ENCODE measurements at places on chromosomes 1 and 21.

DNA sequence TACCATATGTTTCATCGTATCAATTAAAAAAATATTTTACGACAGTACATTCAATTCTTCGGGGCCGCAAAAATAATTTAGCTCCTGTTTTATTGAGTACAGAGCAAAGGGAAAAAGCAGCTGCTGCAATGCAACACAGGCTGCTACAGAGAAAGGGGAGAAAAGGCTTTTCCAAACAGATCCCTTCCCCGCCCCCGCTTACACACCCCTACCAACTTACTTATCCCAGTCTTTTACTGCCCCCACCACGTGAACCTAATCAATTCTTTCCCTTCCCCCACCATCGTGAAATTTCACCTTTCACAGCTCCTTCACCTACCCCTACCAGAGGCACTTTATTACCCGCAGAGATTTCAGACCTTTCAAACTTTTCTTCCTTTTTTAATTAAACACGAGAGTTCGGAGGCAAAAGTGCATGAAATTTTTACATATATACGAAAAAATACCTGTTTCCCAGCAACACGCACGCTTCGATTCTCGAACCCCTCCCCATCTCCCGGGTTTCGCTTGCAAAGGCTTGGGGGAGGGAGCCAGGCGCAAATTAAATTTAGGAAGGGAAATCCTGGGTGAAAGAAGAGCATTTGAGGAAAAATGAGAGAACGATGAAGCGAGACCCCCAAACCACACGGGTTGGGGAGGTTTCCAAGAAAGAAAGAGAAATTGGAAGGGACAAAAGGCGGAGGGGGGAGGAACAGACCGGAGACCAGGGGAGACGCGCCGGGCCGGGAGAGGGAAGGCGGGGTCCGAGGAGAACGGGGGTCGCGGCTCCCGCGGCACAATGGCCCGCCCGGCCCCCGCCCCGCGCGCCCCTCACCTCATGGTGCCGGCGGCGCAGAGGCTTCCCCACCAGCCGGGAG lies 823 bp downstream of the ENAH start:
- DNase-seq: peak; percentile 20

DNA sequence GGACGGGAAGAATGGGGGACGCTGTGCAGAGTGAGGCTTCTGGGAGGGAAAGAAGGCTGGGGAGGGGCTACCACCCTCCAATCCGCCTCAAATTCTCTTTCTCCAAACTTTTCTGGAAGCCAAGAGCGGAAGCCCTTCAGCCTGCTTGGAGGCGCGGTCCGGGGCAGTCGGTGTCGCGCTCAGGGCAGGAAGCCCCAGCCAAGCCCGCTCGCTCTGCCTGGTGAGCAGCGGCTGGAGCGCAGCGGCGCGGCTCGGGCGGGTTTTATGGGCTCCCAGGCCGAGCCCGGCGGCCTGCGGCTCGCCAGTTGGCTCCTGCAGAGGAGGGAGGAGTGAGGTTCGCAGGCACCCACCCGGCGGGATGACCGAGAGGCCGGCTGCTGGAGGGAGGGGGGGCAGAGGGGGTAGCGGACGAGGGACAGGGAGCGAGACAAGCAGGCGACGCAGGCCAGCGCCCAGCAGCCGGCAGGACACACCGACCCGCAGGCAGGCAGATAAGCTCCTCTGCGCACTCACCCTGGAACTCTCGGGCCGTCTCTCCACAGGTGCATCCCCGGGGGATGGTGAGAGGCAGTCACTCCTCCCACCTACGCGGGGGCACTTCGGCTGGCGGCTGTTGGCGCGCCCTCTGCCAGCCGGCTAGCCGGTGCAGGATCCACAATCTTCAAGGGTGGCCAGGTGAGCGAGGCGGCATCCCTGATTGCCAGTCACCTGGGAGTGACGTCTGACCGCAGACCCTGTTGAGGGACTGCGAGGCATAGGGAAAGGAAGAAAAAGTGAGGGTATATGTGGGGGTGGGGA lies at the start of gene AVPR1B:
Gene AVPR1B, minus strand, starts transcription at position 238 of the 798 bp plus-strand sequence. CDS start 498 bp downstream, outside the sequence.
- DNase-seq: peak; percentile 29

DNA sequence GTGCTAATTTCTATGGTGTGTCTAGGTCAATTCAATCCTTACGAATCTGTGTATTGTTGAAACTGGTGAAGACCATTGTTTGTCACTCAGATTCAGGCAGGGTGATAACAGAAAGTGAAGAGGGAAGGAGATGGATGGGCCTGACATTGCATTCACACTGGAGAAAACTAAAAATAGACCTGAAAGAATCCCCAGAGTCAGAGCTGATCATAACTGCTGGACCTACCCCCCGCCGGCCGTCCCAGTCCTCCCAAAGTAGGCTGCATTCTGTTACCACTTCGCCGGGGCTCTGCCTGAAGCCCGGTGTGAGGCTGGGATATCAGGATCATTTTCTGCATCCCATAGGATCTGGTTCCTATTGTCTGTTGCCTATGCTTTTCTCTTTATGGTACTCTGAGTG lies 121.1 kb downstream of the NUF2 start:
- no peak for DNase-seq

DNA sequence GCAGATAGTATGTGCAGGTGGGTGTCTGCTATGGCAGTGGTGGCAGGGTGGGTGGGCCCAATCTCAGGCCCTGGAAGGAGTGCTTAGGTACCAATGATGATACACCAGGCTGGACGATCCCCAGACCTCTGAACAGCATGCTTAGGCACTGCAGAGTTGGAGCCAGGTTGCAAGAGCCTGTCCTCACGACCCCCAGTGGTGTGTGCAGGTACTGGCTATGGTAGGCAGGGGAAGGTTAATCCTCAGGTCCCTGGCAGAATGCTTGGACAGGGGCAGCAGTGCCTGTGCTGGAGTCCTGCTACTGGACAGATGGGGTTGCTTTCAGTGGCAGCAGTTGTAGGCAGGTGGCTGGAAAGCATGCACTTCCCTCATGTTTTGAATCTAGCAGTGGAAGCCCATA lies 100.5 kb upstream of the NEK7 start:
- no peak for DNase-seq

- no peak for DNase-seq
Measured at GRCh38 chr1:225880636-225881035, 1.5 kb downstream of the TMEM63A start.

DNA sequence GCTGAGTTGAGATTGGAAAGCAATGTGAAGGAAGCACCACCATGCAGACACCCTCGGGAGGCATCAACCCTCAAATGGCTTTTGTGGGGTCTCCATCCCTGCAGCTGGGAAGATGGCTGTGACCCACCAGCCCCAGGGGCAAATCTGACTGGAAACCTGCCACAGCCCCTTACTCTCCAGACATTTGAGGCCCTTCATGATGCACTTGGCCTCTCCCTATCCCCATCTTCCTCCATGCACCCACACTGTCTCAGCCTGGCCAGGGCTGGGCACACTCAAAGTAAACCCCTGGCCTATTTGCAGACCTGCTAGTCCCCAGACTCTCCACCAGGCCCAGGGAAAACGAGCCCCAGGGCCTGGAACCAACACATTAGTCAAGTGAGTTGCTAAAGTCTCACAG lies 205.2 kb downstream of the MATN1 start:
- DNase-seq: no peak

- no peak for DNase-seq
Measured at GRCh38 chr1:222375701-222376100, 172.2 kb downstream of the HHIPL2 start.
